Small intestine (tissue), 16 donors: ENCODE measurements at places on chromosomes 12 and 14.

- DNase-seq = peak; percentile 15
Observed at GRCh38 chr14:67385618-67386017, 25.5 kb downstream of the EIF2S1 start.

DNA sequence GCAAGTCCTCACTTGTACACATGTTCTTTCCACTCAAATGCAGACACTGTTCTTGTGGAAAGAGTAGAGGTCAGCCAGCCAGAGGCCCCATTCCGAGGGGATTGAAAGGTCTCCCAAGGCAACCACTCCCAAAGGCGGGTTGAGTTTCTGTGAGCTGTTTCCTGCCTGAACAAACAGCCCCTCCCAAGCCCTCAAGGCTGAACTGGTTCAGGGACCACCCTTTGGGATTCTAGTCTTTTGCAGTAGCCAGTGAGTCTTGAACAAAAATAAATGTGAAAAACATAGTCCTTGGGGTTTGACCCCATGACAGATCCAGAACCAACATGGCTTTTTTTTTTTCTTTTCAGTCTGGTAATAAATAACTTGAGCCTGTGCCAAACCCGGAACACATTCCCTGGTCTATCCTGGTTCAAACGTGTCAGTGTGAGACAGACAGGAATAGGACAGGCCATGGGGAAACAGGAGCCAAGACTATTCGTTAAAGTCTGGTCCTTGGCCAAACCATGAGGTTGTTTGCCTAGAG is 17.6 kb upstream of the STK38L start:
- peak; percentile 53 for DNase-seq

- no peak for DNase-seq
Observed at GRCh38 chr12:108338915-108339657, at the start of gene CMKLR1. TSS of gene CMKLR1 (minus strand) at chr12:108339311. CDS start at chr12:108293591, 45,720 bp downstream.

- DNase-seq = peak; percentile 91
Observed at GRCh38 chr12:6195665-6196535, 4.3 kb upstream of the CD9 start.

- no peak for DNase-seq
Observed at GRCh38 chr14:106508216-106508615, 981.8 kb downstream of the TMEM121 start.

DNA sequence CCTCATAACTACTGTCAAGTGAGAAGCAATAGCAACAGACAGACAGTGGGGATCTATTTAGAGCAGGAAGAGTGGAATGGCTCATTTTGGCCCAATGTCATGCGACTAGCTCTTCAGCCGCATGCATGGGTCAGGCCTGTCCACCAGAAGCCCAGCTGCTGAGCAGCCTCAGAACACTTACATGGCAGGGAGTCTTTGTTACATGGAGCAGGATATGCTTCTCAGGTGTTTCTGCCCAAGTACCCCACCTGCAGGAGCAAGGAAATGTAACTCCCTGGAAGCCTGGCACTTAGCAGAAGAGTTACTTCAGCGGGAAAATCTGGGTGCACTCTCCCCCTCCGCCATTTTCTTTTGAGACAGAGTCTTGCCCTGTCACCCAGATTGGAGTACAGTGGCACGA is 73.5 kb upstream of the ARHGAP5 start:
- DNase-seq = no peak

DNA sequence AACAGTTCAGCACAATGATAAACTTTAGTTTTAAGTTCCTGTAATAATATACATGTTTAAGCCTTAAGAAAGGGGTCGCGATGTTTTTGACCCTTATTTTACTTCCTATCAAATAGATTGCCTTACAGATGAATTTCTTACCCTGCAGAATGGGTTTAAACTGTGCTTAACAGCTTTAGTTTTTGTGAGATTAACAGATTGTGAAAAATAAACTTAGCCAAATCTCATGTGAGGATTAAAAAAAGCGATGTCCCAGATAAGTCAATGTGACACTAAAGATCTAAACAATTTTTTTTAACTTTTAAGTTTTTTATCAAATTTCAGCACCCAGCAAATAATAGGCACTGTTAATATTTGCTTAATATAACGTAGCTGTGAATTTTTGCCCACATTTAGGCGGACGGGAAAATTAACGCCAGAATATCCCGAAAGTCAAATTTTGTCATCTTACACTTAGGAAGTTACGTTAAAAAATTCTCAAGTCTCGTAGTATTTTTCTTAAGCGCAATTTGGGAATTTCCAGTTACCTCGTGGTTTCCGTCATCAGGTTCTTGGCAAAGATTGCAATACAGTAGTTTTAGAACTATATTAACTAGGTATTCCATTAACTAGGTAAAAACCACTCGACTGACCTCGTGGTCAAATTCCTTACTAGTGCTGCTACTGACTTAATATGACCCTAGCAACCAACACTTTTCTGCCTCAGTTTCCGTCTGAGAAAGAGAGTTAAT is 1.2 kb downstream of the HNRNPC start:
- DNase-seq = peak; percentile 31

DNA sequence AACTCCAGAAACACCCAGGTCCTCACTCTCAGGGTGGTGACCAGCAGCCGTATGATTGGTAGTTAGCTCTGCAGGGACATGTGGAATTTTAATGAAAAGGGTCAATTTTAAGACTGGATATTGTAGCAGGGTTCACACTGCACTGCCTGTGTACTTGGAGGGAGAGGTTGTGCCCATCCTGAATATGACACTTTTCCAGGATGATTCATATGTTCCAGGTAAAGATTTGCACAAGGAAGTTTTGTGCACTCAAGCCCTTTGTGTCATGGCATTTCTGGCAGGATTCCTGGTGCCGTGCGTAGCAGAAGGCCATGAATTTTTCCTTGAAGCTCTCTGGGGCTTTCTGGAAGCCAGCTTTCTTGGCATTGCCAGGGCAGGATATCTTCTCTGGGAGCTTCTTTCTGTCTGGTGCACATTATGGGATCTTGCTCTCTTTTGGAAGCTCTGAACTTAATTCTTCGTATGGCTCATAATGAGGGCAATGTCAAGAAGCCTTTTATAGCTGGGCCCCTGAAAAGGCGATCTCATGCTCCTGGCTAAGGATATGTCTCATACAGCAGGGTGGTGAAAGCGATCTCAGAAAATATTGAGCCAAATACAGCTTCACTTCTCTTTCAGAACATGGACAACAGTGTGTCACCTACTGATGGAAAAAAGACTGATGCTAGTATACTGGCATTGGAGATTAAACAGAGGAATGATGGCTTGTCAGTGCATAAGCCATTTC is 1133.9 kb downstream of the AACS start:
- no peak for DNase-seq

DNA sequence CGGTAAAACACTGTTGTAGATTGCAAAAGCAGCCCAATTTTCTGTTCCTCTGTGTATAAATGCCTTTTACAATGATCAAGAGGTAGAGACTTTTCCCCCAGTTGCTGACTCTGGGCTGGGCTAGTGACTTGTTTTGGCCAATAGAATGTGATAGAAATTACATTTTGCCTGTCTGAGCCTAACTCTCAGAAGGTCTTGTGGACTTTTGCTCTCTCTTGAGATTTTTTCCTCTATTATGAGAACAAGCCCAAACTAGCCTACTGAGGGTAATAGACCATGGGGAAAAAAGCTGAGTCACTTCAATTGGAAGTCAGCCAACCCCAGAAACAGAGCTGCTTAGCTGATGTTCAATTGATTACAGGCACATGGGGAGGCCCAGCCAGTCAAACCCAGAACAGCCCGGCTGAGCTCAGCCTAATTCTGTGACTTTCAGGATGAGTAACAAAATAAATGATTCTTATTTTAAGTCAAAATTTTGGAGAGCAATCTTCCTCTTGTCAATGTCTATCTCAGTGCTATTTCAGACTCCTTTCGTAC is 61.4 kb downstream of the MYF5 start:
- peak; percentile 69 for DNase-seq

DNA sequence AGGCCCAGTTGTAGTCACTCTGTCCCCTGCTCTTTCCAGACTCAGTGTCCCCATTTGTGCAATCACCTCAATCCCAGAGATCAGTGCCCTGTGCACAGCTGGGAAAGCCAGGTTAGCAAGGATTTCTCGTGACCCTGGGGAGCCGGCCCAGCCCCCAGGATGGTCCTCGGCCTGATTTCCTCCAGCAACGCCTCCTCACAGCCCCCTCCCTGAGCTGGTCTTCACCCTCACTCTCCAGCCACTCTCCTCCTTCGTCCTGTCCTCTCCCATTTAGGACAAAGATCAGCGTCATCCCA is 194.8 kb upstream of the C14orf180 start:
- no peak for DNase-seq

DNA sequence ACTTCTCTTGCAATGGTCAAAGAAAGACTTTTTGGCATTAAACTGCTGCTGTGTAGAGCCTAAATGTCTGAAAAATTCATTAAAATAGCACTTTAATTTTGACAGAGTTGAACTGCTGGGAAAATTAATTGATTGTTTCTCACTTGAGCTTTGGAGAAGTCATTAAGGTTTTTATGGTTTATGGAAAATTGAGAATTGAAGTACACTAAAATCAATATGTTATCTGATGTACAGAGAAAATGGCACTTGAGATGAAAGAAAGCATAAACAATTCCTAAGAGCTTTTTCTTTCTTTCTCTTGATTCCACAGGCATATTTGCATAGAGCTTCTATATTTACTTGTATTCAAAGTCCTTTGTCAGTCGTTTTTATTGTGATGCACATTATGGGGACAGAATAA is 188.5 kb upstream of the CAND1 start:
- no peak for DNase-seq

DNA sequence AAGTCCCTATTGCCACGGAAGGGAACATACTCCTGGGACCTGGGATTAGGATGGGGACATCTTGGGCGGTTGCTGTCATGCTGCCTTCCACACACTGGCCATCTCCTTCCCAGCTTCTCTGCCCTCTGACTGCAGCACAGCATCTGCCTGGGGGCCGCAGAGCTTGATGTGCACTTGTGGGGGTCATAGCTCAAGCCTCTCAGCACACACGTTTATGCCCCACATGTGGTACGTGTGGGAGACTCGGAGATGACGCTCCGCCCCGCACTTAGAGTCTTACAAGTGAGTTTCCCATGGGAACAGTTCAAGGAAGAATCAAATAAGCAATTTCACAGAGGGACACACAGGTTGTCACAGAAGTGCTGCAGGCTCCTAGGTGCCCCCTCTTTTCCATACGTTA is 8.6 kb downstream of the ACADS start:
- DNase-seq = no peak

DNA sequence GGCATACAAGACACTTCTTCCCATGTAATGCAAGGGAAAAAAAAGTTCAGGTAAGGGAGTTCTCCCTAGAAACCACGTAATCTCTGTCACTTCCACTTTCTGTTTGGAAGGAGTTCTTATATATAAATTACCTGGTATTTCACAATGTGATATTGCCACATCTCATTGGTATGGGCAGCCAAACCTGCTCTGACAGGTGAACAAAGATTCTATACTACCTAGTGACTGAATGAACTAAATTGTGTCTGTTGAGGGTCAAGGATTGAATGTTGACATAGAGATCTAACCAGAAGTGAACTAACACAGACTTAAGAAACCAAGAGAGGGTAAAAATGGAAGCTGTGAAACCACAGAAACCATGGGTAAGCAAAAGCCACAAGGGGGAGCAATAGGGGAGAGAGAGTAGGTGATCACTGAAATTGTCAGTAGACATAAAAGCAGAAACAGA is 161.3 kb downstream of the RPL10L start:
- peak; percentile 34 for DNase-seq

DNA sequence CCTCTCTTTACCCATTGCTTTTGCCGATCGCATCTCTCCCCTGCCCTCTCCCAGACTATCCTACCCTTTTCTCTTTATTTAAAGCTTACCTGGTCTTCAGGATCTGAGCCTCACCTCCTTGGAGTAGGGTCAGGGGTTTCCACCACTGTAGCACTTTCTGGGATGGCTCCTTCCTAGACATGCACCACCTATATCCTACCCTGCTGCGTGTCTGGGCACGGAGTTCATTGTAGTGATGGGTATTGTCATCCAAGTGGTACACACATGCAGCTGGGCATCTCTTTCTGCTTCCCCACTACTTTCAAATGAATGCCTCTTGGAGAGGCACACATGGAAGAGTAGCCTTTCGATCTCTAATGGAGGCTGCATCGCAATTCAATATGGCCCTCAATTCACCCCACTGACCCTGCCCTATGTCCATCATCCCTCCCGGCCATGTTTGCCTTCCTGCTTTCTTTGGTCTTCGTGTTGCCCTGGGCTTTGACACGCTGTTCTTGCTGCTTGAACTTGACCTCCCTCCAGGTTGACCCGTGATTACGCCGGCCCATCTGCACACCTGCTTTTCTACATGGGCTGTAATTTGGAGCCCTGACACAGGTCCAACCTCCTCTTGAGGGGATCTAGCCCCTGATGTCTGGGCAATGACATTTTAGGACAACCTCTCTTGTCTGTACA is 10.9 kb downstream of the SERPINA11 start:
- no peak for DNase-seq
